ENCODE measurements at places on chromosomes 5 and 9.
A peak's percentile ranks its signal among the peaks of the same experiment; 100 is the strongest.

GRCh38 chr5:168583742-168584482 lies 4.7 kb upstream of the PANK3 start:
- DNase-seq = no peak
- no peaks in the 10 kb centered on the region for H3K27me3 ChIP-seq
- no peaks in the 10 kb centered on the region for H3K36me3 ChIP-seq
- peaks cover 14% of the 10 kb centered on the region for H3K4me1 ChIP-seq

DNA sequence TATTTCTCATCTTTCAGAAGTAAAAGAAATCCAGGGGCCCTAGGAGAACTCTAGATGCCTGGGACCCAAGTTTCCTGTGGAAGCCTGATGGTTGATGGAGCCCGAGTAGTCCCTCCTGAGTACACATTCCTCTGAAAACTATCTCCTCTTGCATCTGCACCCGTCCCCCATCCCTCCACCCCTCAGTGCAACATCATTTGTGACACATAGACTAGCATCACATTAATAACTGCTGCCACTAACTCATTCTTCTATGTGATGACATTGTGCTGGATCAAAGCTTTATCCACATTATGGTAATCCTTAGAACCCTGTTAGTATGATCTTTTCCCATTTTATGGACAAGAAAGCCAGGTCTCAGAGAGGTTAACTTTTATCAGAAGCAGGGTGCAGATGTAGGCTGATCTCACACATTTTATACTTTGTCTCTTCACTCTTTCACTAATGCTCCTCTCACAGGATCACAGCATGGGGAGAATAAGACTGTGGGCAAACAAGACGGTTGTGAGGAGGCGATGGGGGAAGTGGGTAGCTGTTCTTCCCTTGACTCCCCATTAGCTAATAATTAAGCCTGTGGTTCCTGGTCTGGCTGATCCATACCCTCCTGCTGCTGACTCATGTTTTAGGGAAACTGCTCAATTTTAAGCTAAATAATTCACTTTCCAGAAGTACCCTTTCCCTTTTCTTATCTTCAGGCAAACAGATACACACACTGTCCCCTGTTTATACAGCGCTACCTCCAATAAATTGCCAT lies 3.9 kb upstream of the HK3 start:
- no peaks in the 10 kb centered on the region for H3K27me3 ChIP-seq
- DNase-seq = no peak
- peaks cover 21% of the 10 kb centered on the region for H3K36me3 ChIP-seq
- no peaks in the 10 kb centered on the region for H3K4me1 ChIP-seq
- H3K27ac ChIP-seq = peak overlapping the region; percentile 46
- no peak overlapping the region for H3K4me3 ChIP-seq

DNA sequence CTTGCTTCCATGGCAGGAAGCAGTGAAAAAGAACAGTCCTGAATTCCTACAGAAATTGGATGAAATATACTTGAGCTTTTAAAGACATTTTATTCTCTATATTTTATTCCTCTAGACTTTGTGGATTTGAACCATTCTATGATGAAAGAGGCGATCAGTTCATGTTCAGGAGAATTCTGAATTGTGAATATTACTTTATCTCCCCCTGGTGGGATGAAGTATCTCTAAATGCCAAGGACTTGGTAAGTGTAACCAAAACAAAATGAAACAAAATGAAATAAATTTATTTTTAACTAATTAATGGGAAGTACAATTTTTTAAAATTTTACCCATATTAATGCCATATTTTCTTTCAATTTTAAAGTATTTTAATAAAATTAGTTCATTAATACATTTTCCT lies 34.1 kb downstream of the STARD4 start:
- H3K27me3 ChIP-seq = no peaks in the 10 kb centered on the region
- H3K27ac ChIP-seq = no peak overlapping the region
- H3K4me1 ChIP-seq = no peaks in the 10 kb centered on the region
- no peak overlapping the region for H3K4me3 ChIP-seq

DNA sequence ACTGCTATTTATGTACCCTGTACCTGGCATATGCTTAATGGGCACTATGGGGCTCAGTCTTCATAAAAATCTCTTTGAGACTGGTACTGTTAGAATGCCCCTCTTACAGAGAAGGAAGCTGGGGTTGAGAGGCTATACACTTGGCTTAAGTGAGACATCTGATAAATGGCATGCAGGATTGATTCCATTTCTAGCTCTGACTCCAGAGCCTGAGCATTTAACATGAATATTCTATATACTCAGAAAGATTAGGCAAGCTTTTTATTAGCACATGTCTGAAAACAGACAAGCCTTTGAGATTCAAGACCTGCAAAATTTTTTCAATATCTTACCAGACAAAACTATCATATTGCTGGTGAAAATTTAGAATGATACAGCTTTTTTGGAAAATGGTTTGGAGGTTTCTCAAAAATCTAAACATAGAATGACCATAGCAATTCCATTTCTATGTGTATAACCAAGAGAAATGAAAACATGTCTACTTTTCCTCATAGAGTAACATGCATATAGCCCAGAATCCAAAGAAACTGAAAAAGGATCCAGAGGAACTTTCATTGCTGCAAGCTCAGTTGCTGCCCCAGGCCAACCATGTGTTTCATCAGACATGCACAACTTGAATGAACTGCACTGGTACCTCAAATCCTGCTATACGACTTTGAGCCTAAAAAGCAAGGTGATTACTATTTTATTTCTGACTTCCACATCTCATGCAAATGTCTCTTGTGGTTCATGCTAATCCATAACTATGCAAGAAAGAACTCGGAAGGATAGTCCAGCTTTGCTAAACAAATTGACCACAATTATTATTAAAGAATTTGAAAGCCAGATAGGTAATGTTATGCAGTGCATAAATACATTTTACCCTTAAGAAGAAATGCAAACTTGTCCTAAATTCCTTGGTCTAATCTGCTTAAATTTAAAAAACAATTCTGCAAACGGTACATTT lies 389.0 kb upstream of the GRIA1 start:
- H3K27me3 ChIP-seq = no peaks in the 10 kb centered on the region
- H3K27ac ChIP-seq = no peak overlapping the region
- no peak overlapping the region for H3K4me3 ChIP-seq
- H3K4me1 ChIP-seq = peaks cover 6% of the 10 kb centered on the region
- DNase-seq = no peak

GRCh38 chr5:169719360-169720314 lies 82.6 kb downstream of the DOCK2 start:
- H3K27ac ChIP-seq = no peak overlapping the region
- H3K27me3 ChIP-seq = no peaks in the 10 kb centered on the region
- no peaks in the 10 kb centered on the region for H3K36me3 ChIP-seq
- no peak for DNase-seq
- H3K4me3 ChIP-seq = no peak overlapping the region

DNA sequence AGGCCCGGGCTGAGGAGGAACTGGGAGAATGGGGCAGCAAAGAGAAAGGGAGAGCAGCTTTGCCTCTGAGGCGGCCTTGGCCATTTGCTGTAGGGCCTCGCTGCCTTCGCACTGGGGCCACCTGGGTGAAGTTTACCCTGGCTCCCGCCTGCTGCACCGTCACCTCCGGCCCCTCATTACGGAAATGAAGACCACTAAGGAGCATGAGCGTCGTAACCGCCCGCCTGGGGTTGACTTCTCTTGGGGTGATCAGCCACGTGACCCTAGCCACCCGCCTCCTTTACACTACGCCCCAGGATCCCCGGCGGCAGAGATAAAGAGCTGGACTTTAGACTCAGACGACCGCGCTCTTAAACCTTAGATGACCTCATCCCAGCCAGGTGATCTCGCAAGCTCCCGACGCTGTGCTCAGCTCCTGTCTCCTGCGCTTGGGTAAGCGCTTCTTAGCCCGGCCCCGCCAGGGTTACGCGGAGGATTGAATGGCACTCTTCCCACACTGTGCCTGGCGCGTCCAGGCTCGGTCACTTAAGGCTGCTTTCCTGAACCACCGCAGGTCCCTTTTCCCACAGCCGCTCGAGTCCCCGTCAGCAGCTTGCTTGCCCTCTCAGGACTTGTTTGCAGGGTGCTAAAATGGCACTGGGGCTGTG lies 107.9 kb upstream of the LARP1 start:
- DNase-seq = peak; percentile 57
- H3K4me1 ChIP-seq = no peaks in the 10 kb centered on the region
- no peaks in the 10 kb centered on the region for H3K36me3 ChIP-seq
- H3K27ac ChIP-seq = no peak overlapping the region
- peaks cover 27% of the 10 kb centered on the region for H3K27me3 ChIP-seq

- H3K36me3 ChIP-seq = no peaks in the 10 kb centered on the region
- H3K4me3 ChIP-seq = no peak overlapping the region
- H3K27ac ChIP-seq = no peak overlapping the region
- H3K27me3 ChIP-seq = no peaks in the 10 kb centered on the region
- peaks cover 34% of the 10 kb centered on the region for H3K4me1 ChIP-seq
Measured at GRCh38 chr9:134139081-134139480, 3.2 kb downstream of the WDR5 start.

GRCh38 chr9:93678199-93679019 lies 102.0 kb downstream of the PHF2 start:
- H3K4me3 ChIP-seq = no peak overlapping the region
- H3K4me1 ChIP-seq = no peaks in the 10 kb centered on the region
- H3K27ac ChIP-seq = no peak overlapping the region
- no peaks in the 10 kb centered on the region for H3K27me3 ChIP-seq
- no peak for DNase-seq
- H3K36me3 ChIP-seq = no peaks in the 10 kb centered on the region

DNA sequence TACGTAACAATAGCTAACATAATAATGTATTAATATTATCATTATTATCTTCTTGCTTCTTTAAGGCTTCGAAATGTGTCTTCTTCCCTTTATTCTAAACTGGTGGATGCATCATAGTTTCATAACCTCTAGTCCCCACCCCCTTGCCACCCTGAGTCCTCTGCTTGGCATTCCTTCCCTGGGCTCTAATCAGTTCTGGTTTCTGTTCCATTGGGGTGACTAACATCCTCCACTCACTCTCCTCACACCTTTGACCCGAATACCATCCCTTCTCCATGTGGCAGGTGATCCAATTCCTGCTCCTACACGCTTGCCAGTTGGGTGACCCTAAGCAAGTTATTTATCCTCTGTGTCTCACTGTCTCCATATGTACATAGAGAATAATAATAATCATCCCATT lies 286.1 kb downstream of the TRPM3 start:
- H3K4me1 ChIP-seq = peaks cover 39% of the 10 kb centered on the region
- DNase-seq = no peak
- no peak overlapping the region for H3K4me3 ChIP-seq
- no peaks in the 10 kb centered on the region for H3K27me3 ChIP-seq
- H3K36me3 ChIP-seq = no peaks in the 10 kb centered on the region
- no peak overlapping the region for H3K27ac ChIP-seq

- no peaks in the 10 kb centered on the region for H3K27me3 ChIP-seq
- no peaks in the 10 kb centered on the region for H3K4me1 ChIP-seq
- peak; percentile 77 for DNase-seq
- no peak overlapping the region for H3K27ac ChIP-seq
- no peaks in the 10 kb centered on the region for H3K36me3 ChIP-seq
Measured at GRCh38 chr5:149035372-149035790, 27.5 kb downstream of the SH3TC2 start.

- H3K27me3 ChIP-seq = no peaks in the 10 kb centered on the region
- H3K4me3 ChIP-seq = no peak overlapping the region
- no peak for DNase-seq
Measured at GRCh38 chr9:18493451-18493993, 19.6 kb downstream of the ADAMTSL1 start.

- H3K27me3 ChIP-seq = no peaks in the 10 kb centered on the region
- H3K36me3 ChIP-seq = no peaks in the 10 kb centered on the region
- no peak overlapping the region for H3K4me3 ChIP-seq
- no peak overlapping the region for H3K27ac ChIP-seq
Measured at GRCh38 chr9:134887219-134887618, 6.6 kb downstream of the FCN2 start.

DNA sequence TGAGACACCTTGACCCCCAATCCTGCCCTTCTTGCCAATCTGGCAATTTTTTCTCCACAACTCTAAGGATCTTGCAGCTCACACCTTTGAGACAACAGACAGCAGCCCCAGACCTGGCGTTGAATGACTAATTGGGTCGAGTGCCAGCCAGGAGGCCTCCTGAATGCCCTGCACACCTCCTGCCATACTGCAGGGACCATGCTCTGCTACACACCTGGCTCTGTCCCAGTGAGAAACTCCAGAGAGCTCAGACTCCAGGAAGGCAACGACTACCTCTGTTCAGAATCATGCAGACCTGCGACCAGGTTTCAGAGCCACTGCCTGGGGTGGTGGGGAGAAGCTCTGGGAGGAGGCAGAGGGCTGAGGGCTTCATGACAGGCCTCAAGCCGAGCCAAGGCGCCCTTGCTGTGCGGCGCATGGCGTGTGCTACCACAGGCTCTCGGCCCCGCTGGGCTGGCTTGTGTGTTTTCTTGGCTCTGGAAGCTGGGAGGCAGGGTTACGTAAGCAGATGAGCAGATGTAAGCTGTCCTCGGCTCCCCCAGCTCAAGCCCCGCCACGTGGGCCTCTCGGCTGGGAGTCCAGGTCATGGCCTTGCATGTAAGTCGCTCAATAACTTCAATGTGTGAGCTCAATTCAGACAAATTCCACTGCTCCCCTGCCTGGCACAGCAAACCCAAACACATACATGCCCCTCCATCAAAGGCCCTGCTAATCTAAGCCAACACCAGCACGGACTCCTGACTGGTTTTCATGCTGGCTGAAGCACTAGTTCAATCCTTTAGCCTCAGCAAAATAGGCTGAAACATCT lies 27.5 kb downstream of the B4GALT1 start:
- DNase-seq = peak; percentile 25
- H3K27me3 ChIP-seq = no peaks in the 10 kb centered on the region
- H3K27ac ChIP-seq = no peak overlapping the region
- no peaks in the 10 kb centered on the region for H3K36me3 ChIP-seq
- no peak overlapping the region for H3K4me3 ChIP-seq

- no peak for DNase-seq
- H3K4me3 ChIP-seq = no peak overlapping the region
- H3K27me3 ChIP-seq = no peaks in the 10 kb centered on the region
- H3K36me3 ChIP-seq = no peaks in the 10 kb centered on the region
- no peak overlapping the region for H3K27ac ChIP-seq
Measured at GRCh38 chr5:166710271-166710670, 1581.2 kb upstream of the WWC1 start.

GRCh38 chr9:5455181-5455580 lies 4.8 kb downstream of the CD274 start:
- DNase-seq = no peak
- H3K4me1 ChIP-seq = no peaks in the 10 kb centered on the region
- no peak overlapping the region for H3K27ac ChIP-seq
- H3K4me3 ChIP-seq = no peak overlapping the region
- H3K36me3 ChIP-seq = no peaks in the 10 kb centered on the region
- peaks cover 1% of the 10 kb centered on the region for H3K27me3 ChIP-seq

GRCh38 chr9:73148447-73148937 lies 3.2 kb upstream of the ANXA1 start:
- H3K27me3 ChIP-seq = no peaks in the 10 kb centered on the region
- DNase-seq = no peak
- no peaks in the 10 kb centered on the region for H3K36me3 ChIP-seq
- peaks cover 10% of the 10 kb centered on the region for H3K4me1 ChIP-seq

- H3K4me3 ChIP-seq = no peak overlapping the region
- peaks cover 3% of the 10 kb centered on the region for H3K4me1 ChIP-seq
- peak; percentile 41 for DNase-seq
- no peak overlapping the region for H3K27ac ChIP-seq
Measured at GRCh38 chr9:136754626-136755301, 3.3 kb downstream of the LCN8 start.
